ENCODE measurements at places on chromosomes 5 and 9.

DNA sequence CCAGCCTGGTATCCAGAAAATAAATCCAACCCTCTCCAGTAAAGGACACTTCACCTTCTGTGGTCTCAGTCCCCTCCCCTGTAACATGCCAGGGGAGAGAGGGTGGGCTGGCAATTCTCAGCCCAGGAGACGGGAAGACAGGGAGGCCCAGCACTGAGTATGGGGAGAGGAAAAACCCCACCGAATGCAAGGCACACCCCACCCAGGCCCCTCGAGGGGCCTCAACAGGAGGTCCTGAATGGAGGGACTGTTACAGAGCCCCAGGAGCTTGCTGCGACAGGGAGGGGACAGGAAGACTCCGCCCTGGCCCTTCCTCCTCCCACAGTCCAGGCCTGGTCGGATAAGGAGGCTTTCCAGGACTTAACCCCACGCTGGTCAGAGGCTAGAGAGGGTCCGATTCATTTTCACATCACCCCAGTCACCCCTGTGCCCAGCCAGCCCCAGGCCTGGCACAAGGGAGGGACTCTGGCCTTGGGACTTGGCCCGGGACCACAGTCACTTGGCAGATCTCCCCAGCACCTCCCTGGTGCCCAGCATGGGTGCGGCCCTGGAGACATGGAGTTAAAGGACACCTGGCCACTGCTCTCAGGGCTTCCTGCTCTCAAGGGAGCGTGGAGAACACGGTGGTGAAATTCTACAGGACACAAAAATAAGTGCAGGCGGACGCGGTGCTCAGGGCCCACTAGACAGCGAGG lies 44.9 kb upstream of the STXBP1 start:
- DNase-seq: peak; percentile 78

- DNase-seq: no peak
Measured at GRCh38 chr5:96049398-96050272, 88.0 kb upstream of the ELL2 start.

DNA sequence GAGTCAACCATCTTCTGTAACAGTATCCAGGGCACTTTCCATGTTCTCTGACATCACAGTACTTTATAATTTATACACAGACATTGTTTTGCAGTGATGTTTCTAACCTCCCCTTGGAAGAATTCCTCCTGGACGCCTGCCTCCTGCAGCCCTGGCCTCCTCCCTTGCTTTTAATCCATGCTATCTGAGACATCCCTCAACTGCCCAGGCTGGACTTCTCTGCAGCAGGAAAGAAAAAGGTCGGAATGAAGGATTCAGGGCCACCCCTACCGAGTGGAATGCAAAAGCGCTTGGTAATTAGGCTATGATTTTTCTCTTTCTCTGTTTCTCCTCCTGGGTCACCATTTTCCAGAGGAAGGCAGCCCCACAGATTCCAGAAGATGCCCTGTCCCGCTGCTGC lies 47.0 kb upstream of the SHC3 start:
- DNase-seq: no peak

DNA sequence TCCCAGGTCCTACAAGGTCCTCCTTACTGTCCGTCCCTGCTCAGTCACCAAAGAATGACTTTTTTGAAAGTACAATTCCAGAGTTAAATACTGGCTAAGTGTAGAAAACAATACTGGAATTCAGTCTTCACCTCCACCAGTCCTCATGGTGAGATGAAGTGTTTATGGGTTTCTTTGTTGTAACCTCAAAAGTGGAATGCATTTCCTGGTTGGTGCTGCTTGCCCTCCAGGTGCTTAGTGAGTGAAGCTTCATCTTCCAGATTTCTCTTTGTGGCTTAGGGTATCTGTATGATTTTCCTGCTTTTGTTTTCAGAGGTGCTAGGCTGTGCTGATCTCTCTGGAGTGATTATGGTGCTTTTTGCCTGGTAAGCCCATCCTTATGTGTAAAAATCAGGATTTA lies 49.4 kb upstream of the DHFR start:
- DNase-seq: no peak

DNA sequence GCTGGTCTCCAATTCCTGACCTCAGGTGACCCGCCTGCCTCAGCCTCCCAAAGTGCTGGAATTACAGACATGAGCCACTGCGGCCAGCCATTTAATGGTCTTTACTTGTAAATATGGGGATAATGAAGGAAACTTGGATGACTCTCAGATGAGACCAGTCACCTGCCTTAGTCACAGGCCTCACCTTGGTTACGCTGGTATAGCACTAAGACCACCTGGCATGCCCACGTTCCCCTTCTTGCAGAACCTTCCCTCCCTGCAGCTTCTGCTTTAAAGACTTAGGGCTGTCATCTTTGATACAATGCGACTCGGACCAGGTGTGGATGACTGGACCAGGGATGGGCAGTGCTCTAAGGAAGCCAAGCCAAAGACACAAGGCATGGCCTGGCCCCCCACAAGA lies 629.9 kb downstream of the CCDC171 start:
- no peak for DNase-seq

DNA sequence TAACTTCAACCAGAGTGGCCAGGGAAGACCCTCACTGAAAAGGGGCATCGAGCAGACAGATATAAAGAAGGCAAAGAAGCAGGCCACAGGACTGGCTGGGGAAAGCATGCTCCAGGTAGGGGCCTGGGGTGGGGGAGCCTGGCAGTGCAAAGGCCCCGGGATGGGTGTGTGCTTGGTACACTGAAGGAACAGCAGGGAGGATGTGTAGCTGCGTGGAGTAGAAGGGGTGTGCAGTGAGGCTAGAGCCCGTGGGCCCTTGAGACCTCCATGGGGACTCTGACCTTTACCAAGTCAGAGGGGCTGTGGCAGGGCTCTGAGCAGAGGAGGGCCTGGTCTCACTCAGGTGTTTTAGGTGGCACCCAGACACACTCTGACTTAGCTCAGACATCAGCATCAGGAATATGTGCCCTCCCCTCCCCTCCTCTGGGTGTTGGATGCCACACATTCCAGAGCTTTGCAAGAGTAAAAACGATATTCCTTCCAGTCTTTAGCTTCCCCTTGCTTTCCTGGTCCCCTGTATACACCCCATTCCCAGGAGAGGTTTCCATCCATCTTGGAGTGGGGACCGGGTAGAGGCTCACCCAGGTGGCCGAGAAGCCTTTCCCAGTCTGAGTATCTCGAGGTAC lies 7.6 kb downstream of the TRIM7 start:
- DNase-seq: no peak

- DNase-seq: no peak
Measured at GRCh38 chr9:84617411-84618029, 52.0 kb upstream of the NTRK2 start.

GRCh38 chr9:89676281-89676680 lies 71.5 kb downstream of the GADD45G start:
- no peak for DNase-seq

GRCh38 chr9:108586471-108587139 lies 269.2 kb downstream of the ACTL7B start:
- no peak for DNase-seq

- DNase-seq: no peak
Measured at GRCh38 chr9:126670270-126670669, 56.5 kb downstream of the LMX1B start.

- DNase-seq: no peak
Measured at GRCh38 chr5:88396000-88396535, 127.4 kb upstream of the TMEM161B start.

DNA sequence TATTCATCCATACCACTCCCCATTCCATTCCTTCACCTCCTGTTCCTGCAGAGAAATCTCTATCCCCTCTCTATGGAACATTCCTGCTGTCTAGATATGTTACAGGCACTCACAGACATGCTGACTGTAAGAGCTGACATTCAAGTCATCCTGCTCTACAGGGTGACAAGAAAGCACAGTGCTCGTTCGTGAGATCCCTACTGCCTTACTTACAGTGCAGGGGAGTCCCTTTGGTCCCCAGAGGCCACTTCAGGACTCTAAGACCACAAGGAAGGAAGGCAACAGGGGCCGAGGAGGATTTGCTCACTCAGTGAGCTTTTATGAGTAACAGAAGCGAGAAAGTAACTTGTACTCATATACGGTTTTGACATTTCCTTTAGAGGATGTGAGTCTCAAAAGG lies 110.5 kb downstream of the GAS1 start:
- DNase-seq: no peak

DNA sequence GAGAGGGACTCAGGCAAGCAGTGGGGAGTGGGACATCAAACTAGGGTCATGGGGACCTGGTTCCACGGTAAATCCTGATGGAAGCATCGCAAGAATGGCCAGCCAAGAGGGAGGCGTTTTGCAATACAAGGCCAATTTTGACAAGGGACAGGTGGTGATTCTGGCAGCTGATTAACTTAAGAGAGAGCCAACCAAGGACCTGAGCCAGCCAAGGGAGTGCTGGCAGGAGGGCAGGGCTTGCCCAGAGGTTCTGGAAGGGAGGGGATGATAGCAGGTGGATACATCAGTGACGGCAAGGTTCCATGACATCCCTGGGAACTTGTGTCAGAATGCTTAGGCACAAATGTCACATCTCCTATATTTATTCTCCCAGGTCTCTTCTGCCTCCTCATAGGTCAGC lies 32.8 kb upstream of the PUM3 start:
- DNase-seq: no peak

DNA sequence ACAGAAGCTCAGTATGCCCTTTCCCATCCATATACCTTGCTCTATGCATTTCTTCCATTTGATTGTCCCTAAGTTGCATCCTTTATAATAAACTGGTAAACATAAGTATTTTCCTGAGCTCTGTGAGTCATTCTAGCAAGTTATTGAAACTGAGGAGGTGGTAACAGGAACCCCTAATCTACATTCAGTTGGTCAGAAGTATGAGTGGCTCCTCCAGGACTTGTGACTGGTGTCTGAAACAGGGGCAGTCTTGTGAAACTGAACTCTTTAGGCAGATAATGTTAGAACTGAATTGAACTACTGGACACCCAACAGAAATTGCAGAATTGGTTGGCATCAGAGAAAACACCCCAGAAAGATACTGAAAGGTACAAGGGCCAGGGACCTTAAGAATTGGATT lies 133.1 kb upstream of the POU5F2 start:
- DNase-seq: no peak

GRCh38 chr9:89606049-89606623 lies 1.3 kb downstream of the GADD45G start:
- peak; percentile 81 for DNase-seq

GRCh38 chr5:66340786-66341185 lies 196.7 kb downstream of the SREK1 start:
- no peak for DNase-seq

DNA sequence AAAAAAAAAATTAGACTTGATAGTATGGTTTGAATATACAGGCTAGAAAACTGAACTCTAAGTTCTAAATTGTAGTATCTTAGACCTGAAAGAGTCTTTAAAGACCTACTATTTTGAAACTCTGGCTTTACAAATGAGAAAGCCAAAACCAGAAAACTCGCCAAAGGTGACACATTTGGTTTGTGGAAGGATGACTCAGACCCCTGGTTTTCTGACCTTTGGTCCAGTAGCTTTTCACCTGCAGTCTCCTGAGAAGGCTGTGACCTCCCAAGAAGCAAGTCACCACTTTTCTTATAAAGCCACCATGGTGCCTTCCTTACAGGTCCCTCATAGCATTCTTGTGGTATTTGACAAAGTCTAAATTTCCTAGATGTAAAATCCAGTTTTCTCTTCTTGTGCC lies 102.1 kb upstream of the CEP78 start:
- DNase-seq: no peak

DNA sequence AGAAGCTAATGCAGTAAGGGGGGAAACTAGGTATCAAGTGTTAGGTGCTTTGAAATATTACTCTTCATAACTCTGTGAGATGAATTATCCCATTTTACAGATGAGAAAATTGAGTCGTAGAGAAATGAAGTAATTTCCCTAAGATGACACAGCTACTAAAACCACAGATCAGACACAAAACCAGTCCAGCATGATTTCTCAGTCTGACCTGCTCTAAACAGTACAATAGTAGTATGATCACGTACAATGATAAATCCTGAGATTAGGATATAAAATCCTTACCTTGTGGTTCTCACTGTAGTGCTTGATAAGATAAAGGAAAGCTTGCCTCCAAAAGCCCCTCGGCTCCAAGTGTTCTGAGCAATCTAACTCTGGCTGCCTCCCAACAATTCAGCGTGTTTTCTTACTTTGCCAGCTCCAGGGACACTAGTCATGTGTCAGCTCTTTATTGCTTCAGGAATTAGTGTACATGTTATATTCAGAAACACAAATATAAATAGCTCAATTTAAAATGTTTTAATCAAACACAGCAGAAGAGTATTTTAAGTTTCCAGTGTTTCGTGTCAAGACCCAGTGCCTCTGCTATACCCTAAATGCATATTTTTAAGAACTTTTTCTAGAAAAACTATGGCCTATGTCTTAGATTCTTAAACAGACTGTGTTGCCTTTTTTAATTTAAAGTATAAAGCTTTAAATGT lies 243.6 kb downstream of the DENND1A start:
- no peak for DNase-seq

DNA sequence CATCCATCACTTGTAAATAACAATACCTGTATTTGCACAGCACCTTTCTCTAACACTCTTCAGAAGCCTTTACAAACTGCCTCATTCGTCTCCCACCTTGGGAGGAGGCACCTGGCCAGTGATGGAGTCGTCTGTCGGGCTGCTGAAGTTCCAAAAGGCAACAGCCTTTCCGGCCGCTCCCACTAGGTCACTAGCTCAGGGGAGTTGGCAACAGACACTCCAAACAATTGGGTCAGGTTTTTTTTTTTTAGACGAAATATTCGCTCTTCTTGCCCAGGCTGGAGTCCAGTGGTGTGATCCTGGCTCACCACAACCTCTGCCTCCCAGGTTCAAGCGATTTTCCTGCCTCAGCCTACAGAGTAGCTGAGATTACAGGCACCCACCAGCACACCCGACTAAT lies 4.0 kb downstream of the DAP start:
- DNase-seq: no peak

- no peak for DNase-seq
Measured at GRCh38 chr5:6792911-6793471, 79.8 kb downstream of the TENT4A start.

DNA sequence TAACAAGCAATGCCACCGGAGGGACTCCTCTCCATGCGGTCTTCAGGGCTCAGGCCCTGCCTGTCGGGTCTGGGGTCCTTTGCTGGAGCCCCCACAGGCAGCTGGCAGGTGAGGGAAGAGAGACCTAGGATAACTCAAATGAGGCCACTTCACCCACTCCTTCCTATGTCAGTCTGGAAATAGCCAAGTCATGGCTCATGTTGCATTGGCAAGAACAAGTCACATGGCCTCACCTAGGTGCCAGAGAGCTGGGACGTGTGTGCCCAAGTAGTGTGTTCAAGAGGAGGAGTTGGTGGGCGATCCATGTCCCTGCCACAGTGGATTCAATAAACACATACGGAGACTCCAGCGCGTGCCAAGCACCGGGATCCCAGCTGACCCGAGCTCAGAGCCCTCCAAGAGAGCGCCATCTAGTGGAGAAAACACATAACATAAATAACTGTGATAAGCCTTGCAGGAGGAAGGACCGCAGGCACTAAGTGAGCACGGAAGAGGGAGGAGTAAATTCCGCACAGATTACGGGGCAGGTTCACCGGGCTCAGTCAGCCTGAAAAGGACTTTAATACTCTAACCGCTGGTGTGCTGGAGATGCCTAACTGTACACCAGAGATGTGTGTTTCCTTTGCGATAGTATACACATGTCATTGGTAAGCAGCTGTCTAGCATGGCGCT lies 580.8 kb downstream of the CCDC171 start:
- DNase-seq: no peak
